ENCODE measurements at places on chromosomes 5 and 9.

DNA sequence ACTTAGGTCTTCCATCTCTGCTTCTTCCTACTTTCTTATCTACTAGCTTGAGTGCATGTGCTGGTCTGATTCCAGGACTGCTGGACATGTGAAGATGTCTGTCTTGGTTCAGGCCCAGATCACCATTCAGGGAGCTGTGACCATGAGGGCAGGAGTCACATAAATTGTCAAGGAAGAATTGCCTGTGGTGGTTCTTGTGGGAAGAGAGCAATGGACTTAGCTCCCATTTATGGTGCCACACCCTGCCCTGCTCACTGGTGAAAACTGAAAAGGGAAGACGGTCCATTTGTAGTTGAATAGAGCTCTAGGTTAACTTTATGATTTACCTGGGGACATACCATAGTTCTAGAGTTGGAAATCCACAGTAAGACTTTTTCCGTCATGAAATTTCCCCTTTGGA lies 244.3 kb upstream of the ZNF608 start:
- DNase-seq, result no peak

- DNase-seq, result no peak
These were observed 100.7 kb downstream of the RAB3C start for GRCh38 chr5:58683567-58683966.

GRCh38 chr5:57176350-57176857 lies 2.5 kb downstream of the GPBP1 start:
- no peak for DNase-seq

GRCh38 chr5:66603164-66603563 lies 7.0 kb downstream of the MAST4 start:
- DNase-seq, result no peak

- no peak for DNase-seq
These were observed 193.1 kb downstream of the SLC12A2 start for GRCh38 chr5:128276537-128277216.

- DNase-seq, result no peak
These were observed 249.2 kb upstream of the ANKRD55 start for GRCh38 chr5:56482363-56482762.

DNA sequence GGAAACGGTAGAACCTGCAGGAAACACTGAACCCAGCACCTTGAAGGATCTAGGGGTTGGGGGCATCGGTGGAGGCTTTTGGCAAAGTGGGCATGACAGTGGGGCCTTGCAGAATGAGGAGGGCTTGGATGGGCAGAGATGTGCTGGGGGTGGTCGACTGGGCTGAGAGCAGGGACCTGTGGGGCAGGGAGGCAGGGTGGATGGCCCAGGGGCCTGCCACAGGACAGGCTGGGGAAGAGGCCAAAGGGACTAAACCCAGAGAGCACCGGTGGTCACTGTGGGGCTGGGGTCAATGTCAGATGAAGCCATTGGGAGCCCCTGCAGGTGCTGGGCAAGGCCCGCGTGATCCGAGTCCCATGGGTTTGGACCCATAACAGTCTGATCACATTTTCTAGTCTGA lies 175.3 kb downstream of the DAB2IP start:
- DNase-seq, result no peak

All from T-helper 1 cell (primary cell).